ENCODE measurements at places on chromosomes 3 and 15.

DNA sequence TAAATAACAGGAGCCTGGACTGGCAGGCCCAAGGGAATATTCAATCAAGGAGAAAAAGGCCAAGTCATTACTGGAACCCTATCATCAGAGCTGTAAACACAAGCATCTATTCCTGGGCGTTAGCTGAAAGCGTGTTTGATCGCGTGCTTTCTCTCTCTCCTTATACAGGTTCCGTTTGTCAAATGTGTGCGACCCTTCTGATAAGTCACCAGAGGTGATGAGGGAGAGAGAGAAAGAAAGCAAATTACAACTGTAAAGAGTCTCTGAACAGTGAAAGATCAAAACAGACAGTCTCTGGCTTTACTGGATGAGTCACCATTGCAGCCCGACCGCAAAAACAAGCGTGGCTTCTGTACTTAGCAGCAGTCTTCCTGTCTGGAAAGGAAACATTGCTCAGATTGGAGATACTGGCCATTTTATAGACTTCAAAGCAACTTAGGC, 39.5 kb upstream of the TPRG1 start:
- H3K4me1 ChIP-seq, result peaks cover 23% of the 10 kb centered on the region
- H3K27me3 ChIP-seq, result no peaks in the 10 kb centered on the region
- DNase-seq, result peak; percentile 61
- H3K36me3 ChIP-seq, result peaks cover 11% of the 10 kb centered on the region
- H3K4me3 ChIP-seq, result peak overlapping the region; percentile 64

GRCh38 chr3:102378216-102378615, 56.6 kb upstream of the ZPLD1 start:
- no peaks in the 10 kb centered on the region for H3K36me3 ChIP-seq
- no peak overlapping the region for H3K27ac ChIP-seq
- H3K4me1 ChIP-seq, result no peaks in the 10 kb centered on the region
- no peak overlapping the region for H3K4me3 ChIP-seq

DNA sequence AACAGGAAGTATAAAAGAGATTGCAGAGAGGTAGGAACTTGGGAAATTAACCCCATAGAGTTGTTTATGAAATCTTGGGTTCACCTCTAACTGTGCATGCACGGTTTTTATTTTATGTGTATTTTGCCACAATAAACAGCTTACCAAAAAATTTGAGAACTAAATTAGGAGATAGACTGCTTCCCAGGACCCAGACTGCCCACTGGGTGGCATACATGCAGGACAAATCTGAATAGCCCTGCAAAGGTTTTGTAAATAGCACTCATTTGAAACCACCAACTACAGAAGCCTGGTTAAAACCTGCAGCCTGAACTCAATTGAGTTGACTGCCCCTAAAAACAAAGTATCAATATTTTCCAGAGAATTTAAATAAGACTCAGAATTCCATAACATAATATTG, 96.4 kb upstream of the SLCO2A1 start:
- H3K27ac ChIP-seq, result no peak overlapping the region
- H3K4me3 ChIP-seq, result no peak overlapping the region
- H3K36me3 ChIP-seq, result peaks cover 1% of the 10 kb centered on the region
- H3K4me1 ChIP-seq, result no peaks in the 10 kb centered on the region

DNA sequence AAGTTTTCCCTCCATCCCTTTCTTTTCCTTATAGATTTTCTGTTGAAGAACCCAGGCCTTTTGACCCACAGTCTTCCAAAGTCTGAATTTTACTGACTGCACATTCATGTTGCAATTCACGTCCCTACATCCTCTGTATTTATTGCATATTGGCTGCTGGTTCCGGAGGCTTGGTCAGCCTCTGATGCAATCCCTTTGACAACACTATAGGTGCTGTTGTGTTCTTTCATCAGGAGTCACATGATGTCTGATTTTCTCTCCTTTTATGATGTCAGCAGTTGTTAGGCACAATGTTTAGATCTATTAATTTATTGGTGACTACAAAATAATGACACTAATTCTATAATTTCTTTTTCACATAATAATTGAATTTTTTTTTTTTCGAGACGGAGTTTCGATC, 8.7 kb downstream of the CYP1A1 start:
- no peak overlapping the region for H3K27ac ChIP-seq
- H3K36me3 ChIP-seq, result no peaks in the 10 kb centered on the region
- H3K4me3 ChIP-seq, result no peak overlapping the region

DNA sequence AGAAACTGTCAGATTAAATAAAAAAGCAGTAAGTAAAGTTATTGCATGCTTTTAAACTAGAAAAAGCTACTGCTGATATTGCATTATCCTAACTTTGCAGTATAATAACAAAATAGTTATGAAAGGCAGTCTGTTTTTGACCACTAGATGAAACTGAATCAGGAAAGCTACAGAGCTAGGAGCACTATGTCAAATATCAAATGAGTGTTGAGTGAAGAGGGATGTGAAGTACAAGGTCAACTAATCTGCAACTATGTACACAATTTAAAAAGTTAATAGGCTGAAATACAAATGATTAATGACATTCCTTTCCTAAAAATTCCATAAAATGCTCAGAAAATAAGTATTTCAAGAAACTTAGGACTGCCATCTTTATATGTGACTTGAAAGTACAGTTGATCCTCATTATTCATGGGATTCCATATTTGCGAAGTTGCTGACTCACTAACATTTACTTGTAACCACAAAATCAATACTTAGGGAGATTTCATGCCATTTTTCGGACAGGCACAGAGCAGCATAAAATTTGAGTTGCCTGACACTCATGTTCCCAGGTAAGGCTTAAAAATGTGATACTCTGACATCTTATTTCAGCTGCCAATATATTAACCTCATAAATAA, 34.5 kb downstream of the SLC4A7 start:
- peaks cover 9% of the 10 kb centered on the region for H3K4me1 ChIP-seq
- no peak for DNase-seq
- H3K36me3 ChIP-seq, result peaks cover 19% of the 10 kb centered on the region

DNA sequence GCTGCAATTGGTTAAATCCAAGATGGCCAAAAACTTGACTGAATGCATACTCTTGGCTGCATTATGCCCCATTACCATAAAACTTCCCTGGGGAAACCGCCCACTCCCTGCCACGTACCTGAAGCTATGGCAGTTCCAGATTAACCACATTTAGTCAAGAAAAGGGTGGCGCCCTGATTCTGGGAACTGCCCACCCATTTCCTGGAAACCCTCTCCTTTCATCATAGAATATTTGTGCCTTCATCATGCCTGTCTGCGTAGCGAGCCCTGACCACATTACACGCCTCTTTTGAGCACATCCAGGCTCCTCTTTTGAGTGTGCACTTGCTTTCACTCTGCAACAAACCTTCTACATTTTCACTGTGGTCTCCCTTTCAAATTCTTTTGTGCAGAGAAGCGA, 5.2 kb downstream of the LINS1 start:
- peak; percentile 83 for DNase-seq
- H3K4me3 ChIP-seq, result peak overlapping the region; percentile 83
- H3K27me3 ChIP-seq, result no peaks in the 10 kb centered on the region
- H3K27ac ChIP-seq, result peak overlapping the region; percentile 96
